ENCODE measurements at places on chromosomes 1 and 21.
A peak's percentile ranks its signal among the peaks of the same experiment; 100 is the strongest.

DNA sequence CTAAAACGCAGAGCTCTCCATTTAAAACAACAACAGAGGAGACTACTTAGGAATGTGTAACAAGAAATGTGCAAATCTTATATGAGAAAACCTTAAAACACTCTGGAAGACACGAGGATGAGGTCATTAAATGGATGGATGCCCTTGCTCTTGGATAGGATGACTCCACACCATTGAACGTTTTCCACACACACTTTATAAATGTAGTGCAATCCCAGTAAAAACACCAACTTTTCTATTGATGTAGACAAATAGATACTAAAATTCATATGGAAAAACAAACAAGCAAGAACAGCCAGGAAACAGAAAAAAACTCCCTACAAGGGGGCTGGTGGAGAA, 18.4 kb upstream of the COL6A1 start:
- no peak for DNase-seq

- DNase-seq = no peak
These were observed 2.3 kb downstream of the SRM start for GRCh38 chr1:11057477-11057876.

GRCh38 chr1:203519053-203519840, 25.3 kb downstream of the OPTC start:
- no peak for DNase-seq

GRCh38 chr1:225423518-225423855, 4.4 kb downstream of the LBR start:
- DNase-seq = no peak

- DNase-seq = no peak
These were observed 128.8 kb downstream of the COQ8A start for GRCh38 chr1:227068883-227069282.

GRCh38 chr1:9902060-9902452, 8.0 kb downstream of the CTNNBIP1 start:
- no peak for DNase-seq

DNA sequence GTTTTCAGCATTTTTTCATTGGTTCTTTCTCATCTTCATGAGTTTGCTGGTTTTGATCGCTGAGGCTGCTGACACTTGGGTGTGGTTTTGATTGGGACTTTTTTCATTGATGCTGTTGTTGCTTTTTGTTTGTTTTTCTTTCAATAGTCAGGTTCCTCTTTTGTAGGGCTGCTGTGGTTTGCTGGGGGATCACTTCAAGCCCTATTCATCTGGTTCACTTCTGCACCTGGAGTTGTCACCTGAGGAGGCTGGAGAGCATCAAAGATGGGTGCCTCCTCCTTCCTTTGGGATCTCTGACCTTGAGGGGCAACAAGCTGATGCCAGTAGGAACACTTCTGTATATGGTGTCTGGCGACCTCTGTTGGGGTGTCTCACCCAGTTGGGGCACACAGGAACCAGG, 1279.9 kb upstream of the TMPRSS15 start:
- DNase-seq = no peak

GRCh38 chr1:57916041-57916440, 492.2 kb upstream of the DAB1 start:
- DNase-seq = no peak

- no peak for DNase-seq
These were observed 55.7 kb upstream of the EFHD2 start for GRCh38 chr1:15353839-15354579.

DNA sequence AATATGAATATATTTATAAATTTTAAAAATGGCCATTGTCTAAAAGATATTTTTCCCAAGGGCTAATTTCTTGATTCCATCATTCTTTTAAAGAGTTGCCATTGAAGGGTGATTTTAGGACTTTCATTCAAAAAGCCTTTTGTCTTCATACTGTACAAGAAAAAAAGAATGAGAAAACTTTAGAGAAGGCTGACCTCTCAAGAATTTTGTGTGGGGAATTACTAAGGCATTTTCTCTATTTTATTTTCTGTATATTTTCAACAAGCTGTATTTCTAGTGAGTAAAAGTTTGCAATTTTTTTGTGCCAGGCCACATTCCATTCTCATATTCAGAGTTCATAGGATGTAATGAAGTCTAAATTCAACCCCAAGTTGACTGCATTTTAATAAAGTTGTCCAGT, 49.3 kb downstream of the IVNS1ABP start:
- no peak for DNase-seq

GRCh38 chr21:37460196-37460595, 93.6 kb downstream of the DYRK1A start:
- DNase-seq = no peak

DNA sequence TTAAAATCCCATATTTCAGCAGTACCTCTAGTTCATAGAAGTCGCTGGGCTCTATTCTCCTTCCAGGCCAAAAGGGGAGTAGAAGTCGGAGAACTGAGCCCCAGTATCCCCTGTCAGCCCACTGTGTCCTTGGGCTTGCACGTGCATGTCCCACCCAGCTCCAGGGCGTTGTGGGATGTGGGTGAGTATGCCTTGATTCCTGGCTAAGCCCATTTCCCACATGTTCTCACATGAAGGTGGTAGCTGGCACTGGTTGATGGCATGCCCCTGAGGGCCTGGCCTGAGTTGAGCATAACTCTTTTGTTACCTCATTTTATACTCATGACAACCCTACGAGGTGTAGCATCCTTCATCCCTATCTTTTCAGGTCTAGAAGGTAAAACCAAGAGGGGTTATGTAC, 8.0 kb downstream of the SLC6A17 start:
- DNase-seq = no peak

GRCh38 chr1:170634824-170635410, 29.0 kb upstream of the PRRX1 start:
- no peak for DNase-seq

GRCh38 chr1:76080552-76081079, 6.1 kb downstream of the ST6GALNAC3 start:
- no peak for DNase-seq

DNA sequence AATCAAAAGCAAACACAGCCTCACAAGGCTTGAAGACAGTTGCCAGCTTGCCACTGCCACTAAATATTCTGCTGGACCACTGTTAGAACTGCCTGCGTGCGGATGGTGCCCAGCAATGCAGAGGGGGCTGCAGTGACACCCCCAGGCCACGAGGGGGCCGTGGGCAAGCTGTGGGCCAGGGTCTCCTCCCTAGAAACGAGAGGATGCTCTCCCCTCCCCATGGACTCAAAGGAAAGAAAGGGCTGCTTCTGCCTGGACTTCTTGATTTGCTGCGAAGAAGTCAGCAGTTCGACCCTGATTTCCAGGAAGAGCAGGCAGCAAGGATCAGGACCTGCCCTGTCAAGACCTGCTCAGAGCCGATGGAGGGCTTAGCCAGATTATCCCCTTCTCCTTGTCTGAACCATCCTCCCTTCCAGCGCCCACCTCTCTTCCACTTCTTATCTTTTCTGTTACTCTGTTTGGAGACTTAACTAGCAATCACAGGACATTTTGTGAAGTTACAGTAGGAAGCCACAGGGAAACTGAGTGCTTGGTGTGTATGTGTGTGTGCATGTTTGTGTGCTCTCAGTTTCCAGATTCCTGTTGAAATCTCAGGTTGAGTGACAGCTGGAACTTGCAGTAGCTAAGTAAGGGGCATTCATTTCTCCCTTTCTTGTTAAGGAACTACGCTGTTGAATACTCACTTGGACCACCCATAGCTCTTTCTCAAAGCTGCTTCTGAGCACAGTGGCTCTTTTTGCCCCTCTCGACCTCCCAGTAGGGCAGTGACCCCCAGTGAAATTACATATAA, 2.7 kb downstream of the MAN1C1 start:
- peak; percentile 55 for DNase-seq

GRCh38 chr1:235307158-235308124, 20.5 kb downstream of the ARID4B start:
- no peak for DNase-seq

DNA sequence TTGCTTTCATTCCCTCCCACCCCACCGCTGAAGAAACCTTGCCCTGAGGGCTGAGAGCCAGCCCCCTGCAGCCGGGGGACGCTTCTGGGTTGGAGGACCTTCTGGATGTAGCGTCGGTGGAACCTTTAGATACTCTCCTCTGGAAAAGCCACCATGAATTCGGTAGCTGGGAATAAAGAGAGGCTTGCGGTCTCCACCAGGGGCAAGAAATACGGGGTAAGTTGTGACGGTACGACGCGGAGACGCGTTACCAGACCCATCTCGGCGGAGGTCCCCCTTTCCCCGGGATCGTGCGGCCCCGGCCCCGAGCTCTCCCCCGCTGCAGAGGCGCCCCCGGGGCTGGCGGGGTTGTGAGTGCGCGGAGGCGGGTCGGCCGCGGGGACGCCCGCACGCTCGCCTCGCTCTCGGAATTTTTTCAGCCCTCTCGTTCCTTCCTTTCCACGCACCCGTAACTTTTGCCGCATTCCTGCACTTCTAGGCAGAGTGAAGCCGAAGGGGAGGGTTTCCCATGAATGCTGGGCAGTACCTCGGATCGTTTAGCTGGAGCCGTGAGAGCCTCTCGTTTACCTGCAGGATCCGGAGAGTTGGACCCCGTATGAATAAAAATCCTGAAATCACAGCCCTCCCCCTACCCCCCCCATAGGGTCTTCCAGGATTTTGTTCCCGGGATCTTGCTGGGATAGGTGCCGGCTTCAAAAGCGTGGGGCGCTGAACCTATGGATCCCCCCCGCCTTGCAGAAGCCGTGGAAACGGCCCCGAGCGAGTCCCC, 671 bp downstream of the KIF26B start:
- no peak for DNase-seq

- no peak for DNase-seq
These were observed 106.6 kb downstream of the VPS13D start for GRCh38 chr1:12336413-12336812.

GRCh38 chr21:41209016-41209619, 41.2 kb downstream of the BACE2 start:
- no peak for DNase-seq

DNA sequence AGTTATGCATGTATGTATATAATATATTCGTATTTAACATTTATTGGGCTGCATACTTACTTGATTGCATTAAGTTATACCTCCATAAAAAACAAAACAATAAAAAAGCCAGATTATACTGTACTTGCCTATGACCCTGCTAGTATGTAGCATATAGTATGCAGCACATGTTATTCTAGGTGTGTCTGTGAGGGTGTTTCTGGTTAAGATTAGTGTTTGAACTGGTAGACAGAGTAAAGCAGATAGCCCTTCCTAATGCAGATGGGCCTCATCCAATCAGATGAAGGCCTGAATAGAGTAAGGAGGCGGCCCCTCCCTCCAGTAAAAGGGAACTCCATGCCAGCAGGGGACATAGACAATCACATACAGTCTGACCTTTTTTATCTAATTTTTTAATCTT, 323.3 kb upstream of the USP24 start:
- no peak for DNase-seq

GRCh38 chr1:83095570-83095969, 903.4 kb downstream of the TTLL7 start:
- no peak for DNase-seq

DNA sequence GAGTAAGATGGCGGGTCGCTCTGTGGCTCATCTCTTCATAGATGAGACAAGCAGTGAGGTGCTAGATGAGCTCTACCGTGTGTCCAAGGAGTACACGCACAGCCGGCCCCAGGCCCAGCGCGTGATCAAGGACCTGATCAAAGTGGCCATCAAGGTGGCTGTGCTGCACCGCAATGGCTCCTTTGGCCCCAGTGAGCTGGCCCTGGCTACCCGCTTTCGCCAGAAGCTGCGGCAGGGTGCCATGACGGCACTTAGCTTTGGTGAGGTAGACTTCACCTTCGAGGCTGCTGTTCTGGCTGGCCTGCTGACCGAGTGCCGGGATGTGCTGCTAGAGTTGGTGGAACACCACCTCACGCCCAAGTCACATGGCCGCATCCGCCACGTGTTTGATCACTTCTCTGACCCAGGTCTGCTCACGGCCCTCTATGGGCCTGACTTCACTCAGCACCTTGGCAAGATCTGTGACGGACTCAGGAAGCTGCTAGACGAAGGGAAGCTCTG, 2.4 kb downstream of the TNFAIP8L2 start:
- no peak for DNase-seq

- DNase-seq = no peak
These were observed 148.1 kb downstream of the RGS7 start for GRCh38 chr1:241208910-241209379.

- no peak for DNase-seq
These were observed 511.9 kb upstream of the NCAM2 start for GRCh38 chr21:20486303-20486702.

- no peak for DNase-seq
These were observed 110.8 kb downstream of the GREM2 start for GRCh38 chr1:240501115-240501514.

DNA sequence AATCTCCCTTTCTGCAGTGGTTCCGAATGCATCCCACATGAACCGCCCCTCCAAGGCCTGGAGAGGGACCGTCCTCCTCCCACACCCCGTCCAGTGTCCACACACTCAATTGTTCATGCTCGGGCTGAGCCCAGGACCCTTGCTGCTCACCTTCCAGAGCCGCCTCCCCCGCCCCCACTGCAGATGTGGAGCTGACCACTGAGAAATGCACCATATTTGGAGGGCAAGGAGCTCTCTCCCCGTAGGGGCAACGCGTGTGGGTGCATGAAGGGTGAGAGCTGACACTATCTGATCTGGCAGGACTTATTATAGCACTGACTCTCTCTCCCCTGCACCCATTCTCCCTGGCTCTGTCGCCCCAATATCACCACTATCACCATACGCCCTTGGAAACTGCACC, 4.0 kb upstream of the S100A3 start:
- DNase-seq = no peak

- DNase-seq = no peak
These were observed 11.5 kb upstream of the LRRC47 start for GRCh38 chr1:3807769-3808168.

- no peak for DNase-seq
These were observed 6.8 kb downstream of the SCYL3 start for GRCh38 chr1:169886931-169887330.

- DNase-seq = peak; percentile 10
These were observed 45.5 kb downstream of the TOR1AIP2 start for GRCh38 chr1:179831852-179832699.

DNA sequence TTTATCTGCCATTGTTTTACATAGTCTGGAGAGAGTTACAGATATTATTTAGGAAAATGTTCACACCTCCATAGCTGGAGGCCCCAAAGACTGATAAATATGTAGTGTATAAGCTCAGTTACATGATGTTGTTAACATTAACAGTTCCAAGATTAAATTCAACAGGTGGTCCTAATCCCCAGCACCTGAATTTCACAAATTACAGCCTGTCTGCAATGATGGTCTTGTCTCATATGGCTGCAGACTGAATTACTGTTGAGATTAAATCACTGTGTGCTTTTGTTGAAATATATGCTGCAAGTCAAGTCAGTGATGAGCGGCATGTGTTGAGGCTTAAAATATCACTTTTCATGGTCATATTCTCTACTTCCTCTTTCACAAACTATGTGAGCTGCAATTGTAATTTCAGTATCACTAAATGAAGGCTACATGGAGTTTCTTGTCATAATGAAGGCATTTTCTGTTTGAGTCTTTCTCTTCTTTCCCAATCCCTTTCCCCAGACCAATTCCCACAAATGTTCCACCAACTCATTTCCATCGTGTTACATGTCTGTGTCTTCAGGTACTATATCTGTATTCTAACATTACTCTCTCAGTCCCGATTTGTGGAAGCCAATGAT, 4.2 kb downstream of the ST6GALNAC5 start:
- DNase-seq = no peak

GRCh38 chr1:205141236-205142101, 19.7 kb upstream of the RBBP5 start:
- peak; percentile 68 for DNase-seq
